ENCODE measurements at places on chromosomes 16 and 17. TPM values are rescaled to one million over a fixed set of nuclear protein-coding genes. Genes with fewer than 3 reads are reported as not detected.

Gene RUNDC3A
- 0.45 TPM for total RNA-seq

Gene DNAH17
- not detected for total RNA-seq

Gene TMEM88
- total RNA-seq, result 32.6 TPM

Gene LGALS9C
- not detected for total RNA-seq

DNA sequence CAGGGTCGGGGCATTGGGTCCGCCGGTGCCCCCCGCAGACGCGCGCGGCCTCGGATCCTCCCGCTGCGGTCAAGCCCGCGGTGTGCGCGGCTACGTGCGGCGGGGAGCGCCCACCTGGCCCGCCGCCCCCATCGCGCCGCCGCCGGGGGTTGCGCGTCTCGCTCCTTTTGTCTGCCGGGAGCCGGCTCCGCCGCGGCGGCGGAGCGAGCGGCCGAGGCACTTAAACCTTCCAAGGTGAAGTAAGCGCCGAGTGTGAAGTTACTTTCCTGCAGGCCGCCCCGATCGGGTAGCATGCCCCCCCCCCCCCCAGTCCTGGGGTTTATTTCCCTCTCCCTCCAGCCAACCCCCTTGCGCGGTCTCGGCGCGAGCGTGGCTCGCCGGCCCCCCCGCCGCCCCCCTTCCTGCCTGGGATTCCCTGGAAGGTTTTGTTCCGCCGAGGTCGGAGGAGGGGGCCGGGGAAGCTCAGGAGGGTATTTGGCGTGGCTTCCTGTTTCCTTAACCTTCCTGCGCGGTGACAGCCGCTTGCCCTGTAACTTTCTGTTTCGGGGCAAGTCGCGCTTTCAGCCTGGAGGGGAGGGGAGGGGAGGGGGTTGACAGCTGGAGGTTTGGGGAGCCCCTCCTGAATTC, 56.6 kb upstream of the GSE1 start:
- peak; percentile 60 for DNase-seq

DNA sequence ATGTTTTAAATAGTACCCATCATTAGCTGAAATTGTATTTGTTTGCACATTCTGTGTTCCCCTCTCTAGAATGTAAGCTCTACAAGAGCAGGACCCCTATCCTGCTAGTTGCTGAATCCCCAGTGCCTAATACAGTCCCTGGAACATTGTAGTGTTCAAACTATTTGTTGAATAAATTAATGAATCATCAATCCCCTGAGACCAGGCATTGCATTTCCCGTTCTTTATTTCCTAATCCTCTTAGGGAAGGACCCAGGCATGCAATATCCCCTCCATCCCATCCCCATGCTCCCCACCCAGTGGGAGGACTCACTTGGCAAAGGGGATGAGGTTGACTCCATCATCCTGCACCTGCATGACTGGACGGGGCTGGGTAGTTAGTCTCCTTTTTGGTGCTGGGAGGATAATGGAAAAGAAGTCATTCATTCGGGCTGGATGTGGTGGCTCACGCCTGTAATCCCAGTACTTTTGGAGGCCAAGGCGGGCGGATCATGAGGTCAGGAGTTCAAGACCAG, 3.2 kb downstream of the INCA1 start:
- no peak for DNase-seq

GRCh38 chr16:79090966-79091365, 509.6 kb downstream of the MAF start:
- no peak for DNase-seq

GRCh38 chr17:19239544-19239943, 2.4 kb downstream of the EPN2 start:
- DNase-seq, result peak; percentile 37

- no peak for DNase-seq
Measured at GRCh38 chr17:27996202-27997043, 46.1 kb upstream of the NLK start.

- DNase-seq, result peak; percentile 78
Measured at GRCh38 chr17:68600931-68601564, at the start of gene FAM20A. FAM20A (minus strand) TSS chr17:68601367; CDS start chr17:68600666, 701 bp downstream.

- no peak for DNase-seq
Measured at GRCh38 chr17:29146369-29146972, 33.7 kb downstream of the MYO18A start.

- no peak for DNase-seq
Measured at GRCh38 chr16:81277541-81278080, 37.2 kb upstream of the GAN start.

GRCh38 chr16:84641643-84642358, 6.5 kb upstream of the KLHL36 start:
- no peak for DNase-seq

DNA sequence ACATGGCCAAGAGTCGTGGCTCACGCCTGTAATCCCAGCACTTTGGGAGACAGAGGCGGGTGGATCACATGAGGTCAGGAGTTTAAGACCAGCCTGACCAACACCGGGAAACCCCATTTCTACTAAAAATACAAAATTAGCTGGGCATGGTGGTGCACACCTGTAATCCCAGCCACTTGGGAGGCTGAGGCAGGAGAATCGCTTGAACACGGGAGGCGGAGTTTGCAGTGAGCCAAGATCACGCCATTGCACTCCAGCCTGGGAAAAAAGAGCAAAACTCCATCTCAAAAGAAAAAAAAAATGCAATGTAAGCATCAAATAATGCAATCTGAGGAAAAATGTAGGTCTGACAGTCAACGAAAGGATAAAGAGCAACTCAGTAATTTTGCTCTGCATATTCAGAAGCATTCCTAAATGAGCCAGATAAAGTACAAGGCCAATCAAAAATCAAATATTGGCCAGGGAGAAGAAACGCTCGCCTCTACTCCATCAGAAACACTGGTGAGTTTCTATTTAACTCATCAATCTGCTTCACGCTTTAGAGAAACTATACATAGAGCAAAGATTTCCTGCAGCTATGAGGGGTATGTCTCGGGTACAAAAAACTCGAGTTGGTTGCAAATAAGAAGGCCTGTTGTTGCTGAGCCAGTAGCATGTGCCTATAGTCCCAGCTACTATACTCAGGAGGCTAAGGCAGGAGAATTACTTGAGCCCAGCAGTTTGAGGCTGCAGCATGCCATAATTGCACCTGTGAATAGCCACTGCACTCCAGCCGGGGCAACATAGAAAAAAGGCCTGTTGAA, 3.7 kb downstream of the TXNDC11 start:
- DNase-seq, result no peak

DNA sequence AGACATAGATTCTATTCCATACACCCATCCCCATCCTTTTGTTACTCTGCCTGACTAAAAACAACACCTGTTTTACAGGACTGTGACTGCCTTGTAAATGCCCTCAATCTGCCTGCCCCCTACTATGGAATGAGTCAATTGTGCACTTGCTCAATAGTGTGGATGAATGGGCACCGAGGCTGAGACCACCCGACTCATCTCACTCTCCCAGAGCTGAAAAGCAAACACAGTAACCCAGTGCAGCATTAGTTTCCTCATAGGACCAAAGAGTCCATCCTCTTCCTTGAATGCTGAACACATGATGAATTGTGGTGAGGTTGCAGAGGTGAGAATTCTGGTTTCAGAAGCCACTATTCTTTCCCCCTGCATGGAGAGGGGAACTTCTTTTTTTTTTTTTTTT, 233.7 kb downstream of the ZFHX3 start:
- DNase-seq, result no peak

- no peak for DNase-seq
Measured at GRCh38 chr17:9676084-9676483, 30.8 kb downstream of the USP43 start.

DNA sequence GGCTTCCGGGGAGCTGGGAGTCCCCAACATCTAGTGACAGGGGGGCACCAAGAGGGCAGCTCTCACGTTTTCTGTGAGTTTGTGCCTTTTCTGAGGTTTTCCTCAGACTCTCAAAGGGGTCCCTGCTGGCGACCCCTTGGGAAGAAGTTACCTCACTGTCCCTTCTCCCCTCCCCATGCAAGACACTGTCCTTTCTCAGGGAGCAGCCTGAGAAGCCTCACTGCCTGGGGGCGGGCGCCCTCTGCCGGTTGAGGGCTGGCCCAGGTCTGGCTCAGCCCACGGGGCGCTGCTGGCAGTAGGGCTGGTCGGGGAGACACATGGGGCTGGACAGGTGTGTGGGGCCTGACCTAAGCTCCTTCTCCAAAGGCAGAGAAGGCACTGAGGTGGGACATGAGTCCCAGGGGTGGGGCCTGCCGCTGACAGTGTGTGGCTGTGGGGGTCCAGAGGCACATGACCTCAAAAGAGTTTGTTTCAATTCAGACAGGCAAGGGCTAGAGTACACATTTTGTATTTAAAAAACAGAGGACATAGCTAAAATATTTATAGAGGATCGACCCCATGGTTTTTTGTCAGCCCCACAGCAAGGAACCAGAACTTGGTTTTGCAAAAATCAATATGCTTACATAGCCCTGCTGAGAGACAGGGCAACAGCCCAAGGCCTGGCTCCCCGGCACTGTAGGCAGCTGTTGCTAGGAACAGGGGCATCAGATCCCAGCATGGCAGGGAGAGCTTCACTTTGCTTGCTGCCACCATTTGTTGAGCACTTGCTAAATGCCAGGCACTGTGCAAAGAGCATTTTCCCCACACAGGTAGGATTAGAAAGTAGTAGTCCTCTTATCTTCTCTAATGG, 18.5 kb upstream of the ALDH3A1 start:
- DNase-seq, result peak; percentile 90

GRCh38 chr16:48531011-48531962, 78.7 kb downstream of the N4BP1 start:
- peak; percentile 73 for DNase-seq

DNA sequence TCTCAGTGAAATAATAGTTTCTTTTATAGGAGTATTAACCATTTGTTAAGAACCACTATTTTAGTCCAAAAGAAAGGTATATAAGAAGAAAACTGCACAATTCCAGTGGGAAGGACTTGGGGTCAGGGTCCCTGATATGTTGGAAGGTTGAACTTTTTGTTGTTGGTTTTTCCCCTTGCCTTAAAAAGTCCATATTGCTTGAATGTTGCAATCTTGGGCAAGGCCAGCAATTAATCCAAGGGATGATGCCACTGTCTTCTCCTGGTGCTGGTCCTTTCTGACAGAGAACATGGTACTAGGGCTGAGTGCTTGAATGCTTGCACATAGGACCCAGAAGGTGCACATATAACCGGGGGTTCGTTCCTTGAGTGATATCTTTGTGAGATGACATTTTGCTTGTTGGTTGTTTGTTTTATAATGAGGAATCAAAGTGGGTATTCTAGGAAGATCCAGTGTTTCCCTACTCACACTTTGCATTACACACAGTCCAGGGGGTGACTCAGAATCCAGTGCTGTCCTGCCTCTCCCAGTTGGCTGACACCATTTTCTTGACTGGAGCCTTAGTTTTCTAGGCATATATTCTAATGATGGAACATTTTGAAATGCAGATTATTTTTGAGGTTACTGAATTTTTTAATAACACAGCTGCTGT, 54.9 kb downstream of the SIAH1 start:
- no peak for DNase-seq
